MV-4-11 (cell line): ENCODE measurements at places on chromosomes 2 and 18.

DNA sequence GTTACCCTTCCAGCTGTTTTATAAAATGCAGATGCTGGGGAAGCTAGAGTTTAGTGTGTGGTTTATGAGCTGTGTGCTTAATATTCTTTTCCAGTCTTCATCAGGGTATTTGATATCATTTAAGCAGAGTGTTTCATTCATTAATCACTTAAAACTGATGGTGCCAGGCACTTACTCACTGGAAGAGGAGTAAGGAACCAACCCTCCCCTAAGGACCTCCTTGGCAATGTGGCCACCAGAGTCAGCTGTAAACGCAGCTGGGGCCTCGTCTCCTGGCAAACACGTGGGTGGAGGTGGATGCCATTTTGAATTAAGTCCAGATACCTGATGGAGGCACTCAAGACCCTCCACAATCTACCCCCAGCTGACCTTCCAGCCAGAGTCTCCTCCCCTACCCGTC is 331.6 kb downstream of the CLIP4 start:
- DNase-seq: no peak

- no peak for DNase-seq
These were observed 73.5 kb downstream of the CHN1 start for GRCh38 chr2:174931724-174932123.

DNA sequence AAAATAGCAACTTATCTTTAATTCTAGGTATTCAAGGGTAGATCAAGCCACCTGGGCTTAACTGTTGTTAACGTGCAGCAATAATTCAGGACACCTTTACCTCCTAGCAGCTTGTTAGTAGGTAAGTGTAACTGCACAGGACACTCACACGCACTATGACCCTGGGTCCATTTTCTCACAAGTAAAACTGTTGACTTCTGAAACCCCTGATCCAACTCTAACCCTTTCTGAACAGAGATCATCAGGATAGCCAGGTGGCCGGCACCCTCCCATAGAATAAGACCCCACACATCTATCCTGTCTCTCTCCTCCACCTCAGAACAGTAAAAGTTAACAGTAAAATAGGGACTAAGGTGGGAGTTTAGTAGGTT is 610 bp downstream of the SPC25 start:
- DNase-seq: no peak

DNA sequence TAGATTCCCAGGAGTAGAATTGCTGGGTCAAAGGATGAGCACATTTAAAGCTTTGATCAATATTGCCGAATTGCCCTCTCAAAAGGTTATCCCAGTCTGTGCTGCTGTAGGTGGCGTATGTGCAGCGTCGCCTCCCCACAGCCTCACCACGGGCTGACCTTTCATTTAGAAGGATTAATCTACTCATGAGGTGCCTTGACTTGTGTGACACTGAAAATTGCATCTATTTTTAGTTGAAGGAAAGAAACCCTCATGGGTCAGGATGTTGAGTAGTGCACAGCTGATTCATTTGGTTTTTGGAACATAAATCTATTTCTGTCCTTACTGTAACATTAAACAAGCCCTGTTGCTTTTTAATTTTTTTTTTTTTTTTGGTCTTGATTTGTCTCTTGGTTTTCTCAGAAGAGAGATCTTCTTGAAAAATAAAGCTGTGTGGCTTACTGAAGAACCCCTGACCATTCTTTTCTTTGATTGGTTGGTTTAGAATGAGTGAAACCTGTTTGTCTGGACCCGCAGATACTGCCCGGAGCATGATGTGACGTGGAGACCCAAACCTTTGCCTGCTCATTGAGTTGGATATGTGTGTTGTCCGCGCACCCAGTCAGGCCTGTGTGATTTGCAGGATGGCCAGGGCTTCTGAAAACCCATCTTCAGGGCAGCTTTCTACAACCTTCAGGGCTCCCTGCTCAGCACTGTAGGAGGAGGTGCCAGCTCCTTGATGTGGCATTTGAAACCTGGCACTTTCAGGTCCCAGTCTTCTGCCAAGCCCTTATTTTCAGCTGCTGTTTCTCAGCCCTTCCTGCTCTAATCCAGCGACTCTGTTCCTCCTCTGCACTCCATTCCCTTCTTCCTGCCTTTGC is 61.0 kb downstream of the LPIN1 start:
- peak; percentile 53 for DNase-seq

- DNase-seq: no peak
These were observed 354.9 kb downstream of the OSR1 start for GRCh38 chr2:19003554-19003953.

GRCh38 chr2:233901367-233901766 is 15.8 kb upstream of the TRPM8 start:
- no peak for DNase-seq

DNA sequence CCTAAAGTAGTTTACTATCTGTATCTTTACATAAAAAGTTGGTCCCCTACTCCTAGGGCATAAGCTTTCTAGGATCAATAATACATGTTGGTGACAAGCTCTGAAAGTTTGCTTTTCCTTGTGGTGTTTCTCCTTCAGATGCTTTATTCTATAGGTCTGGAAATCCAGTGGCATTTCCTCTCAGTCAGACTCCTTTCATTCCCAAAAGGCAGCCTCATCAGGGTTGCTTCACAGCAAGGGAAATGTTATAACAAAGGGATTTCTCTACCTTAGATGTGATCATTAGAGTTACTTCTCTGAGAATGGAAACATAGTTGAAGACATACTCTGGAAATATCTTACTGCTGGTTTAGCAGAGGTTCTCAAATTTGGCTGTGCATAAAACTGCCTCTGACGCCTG is 1072.4 kb upstream of the ZEB2 start:
- DNase-seq: no peak

- DNase-seq: peak; percentile 43
These were observed 43.7 kb downstream of the MEX3C start for GRCh38 chr18:51153659-51154371.

DNA sequence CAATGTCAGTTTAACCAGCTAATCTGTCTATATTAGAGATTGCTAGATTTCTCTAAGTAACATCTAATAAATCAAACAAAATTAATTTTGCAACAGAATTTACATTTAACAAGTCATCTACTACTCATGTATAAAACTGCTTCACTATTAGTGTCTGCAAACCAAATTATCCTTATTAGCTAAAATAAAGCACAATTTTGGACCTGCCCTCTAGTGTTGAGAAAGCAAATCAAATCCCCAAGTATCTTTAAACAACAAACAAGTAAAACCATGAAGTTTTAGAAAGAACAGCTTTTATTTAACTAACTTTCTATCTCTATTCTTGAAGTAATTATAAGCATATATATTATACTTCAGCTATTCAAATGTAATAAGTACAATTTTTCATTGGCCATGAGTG is 113.1 kb upstream of the SP3 start:
- no peak for DNase-seq

DNA sequence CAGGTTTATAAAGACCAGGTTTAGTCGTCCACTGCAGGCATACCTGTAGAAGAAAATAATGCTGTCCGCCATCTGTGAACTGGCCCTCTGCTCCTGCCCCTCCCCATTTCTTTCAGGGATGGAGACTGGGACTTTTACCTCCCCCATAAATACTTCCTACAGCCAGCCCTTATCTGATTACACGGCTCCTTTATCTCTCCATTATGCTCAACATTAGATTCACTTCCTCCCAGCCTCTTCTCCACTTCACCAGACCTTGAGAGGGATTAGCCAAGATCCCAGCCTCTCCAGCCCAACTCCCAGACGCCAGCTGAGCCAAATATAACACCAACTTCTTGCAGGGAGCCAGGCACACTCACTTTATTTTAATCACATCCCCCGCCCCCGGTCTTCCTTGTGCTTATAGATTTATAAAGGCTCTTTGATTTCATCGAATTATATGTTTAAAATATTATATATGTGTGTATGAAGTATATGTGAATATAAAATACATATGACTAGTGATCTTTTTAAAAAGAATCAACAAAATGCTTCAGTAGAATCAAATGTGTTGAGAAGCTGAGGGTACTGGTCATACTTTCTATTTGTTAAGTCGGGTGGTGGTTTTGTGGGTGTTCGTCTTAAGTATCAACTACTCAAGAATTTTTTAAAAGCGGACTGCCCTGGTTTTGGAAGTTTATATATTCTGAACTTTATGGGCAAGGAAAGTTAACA is 81.0 kb downstream of the SPRED2 start:
- DNase-seq: peak; percentile 69

GRCh38 chr2:37544591-37545031 is 126.8 kb downstream of the CDC42EP3 start:
- DNase-seq: no peak

DNA sequence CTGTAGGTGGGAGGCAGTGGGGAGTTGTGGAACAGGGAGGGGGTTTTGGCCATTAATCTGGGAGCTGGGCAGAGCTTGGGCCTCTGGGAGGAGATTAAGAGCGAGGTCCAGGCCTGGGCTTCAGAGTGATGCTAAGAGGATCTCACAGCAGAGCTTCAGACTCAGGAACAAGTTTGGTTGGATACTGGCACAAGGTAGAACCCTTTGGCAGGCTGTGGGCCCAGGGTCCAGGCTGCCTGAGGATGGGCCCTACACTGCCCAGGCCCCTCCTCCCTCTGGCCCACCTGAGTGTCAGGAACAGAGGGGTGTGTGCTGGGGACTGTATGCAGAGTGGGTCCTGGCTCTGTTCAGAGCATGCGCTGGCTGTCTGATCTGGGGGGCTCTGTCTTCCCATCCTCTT is 334.9 kb downstream of the CYP26B1 start:
- no peak for DNase-seq

GRCh38 chr2:120468136-120468535 is 122.2 kb downstream of the INHBB start:
- DNase-seq: no peak

- peak; percentile 65 for DNase-seq
These were observed 28.7 kb downstream of the ELP2 start for GRCh38 chr18:36158266-36158867.

- DNase-seq: no peak
These were observed 130.4 kb downstream of the MEIS1 start for GRCh38 chr2:66565291-66565690.

GRCh38 chr2:176612736-176613135 is 343.5 kb downstream of the MTX2 start:
- no peak for DNase-seq

DNA sequence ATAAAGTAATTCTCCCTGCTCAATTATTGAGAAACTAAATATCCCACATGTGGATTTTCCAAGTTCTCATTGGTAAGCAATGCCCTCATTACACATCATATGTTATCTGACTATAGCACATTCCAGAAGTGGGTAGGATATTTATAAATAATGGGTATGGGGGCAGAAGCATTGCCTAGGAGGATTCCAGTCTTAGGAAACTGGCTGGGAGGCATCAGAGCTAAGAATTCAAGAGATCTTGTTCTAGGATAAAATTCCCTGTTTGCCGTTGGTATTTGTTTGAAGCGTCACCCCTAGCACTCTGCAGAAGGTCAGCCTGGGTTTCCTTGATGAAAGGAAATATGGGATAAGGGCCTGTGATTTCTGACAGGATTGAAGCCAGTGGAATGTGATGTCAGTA is 20.1 kb downstream of the SIX2 start:
- no peak for DNase-seq
